ENCODE measurements at places on chromosomes 6 and 20.

DNA sequence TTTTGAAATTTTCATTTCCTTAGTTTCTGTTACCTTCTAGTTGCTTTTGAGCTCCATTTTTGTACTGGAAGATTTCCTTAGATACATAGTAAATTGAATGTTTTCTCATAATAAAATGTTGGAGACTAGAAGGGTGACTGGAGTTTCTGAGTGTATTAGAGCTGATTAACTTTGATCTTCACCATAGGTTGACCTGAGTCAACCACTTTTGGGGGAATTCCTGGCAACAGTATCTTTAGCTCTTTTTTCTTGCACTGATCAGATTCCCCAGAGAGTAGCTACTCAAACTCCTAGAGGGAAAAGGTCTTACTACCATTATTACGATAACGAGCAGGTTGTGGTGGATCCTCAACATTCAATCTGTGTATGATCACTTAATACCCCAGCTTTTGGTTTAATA is 72.7 kb downstream of the KHDC1L start:
- H3K36me3 ChIP-seq: no peaks in the 10 kb centered on the region
- no peak overlapping the region for H3K4me3 ChIP-seq
- H3K4me1 ChIP-seq: no peaks in the 10 kb centered on the region
- no peak for DNase-seq
- H3K27me3 ChIP-seq: no peaks in the 10 kb centered on the region

GRCh38 chr6:111865049-111865585 is 8.1 kb downstream of the FYN start:
- no peaks in the 10 kb centered on the region for H3K36me3 ChIP-seq
- H3K4me3 ChIP-seq: no peak overlapping the region
- no peaks in the 10 kb centered on the region for H3K27me3 ChIP-seq
- DNase-seq: no peak
- H3K4me1 ChIP-seq: no peaks in the 10 kb centered on the region

GRCh38 chr6:12785301-12785700 is 68.7 kb downstream of the PHACTR1 start:
- no peak overlapping the region for H3K4me3 ChIP-seq
- H3K4me1 ChIP-seq: no peaks in the 10 kb centered on the region
- H3K27me3 ChIP-seq: peaks cover 3% of the 10 kb centered on the region
- no peak for DNase-seq
- no peak overlapping the region for H3K27ac ChIP-seq

DNA sequence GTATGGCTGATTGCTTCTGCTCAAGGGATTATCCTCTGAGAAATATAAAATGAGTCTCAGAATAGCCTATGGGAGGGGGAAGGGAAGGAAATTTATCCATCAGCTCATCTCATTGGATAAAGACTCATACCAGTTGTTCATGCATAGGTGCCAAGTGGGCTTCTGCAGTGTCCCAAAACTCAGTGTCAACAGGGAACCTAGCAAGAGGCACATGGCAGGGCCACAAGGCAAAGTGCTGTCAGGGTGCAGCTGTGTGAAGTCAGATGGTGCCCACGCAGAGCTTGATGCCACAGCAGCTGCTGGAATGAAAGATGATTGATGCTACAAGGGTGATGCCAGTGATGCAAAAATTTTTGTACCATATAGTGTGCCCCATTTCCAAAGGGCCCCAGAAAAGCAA is 3.2 kb upstream of the CHD6 start:
- H3K36me3 ChIP-seq: no peaks in the 10 kb centered on the region
- no peak overlapping the region for H3K27ac ChIP-seq
- H3K4me1 ChIP-seq: no peaks in the 10 kb centered on the region
- H3K4me3 ChIP-seq: no peak overlapping the region
- H3K27me3 ChIP-seq: no peaks in the 10 kb centered on the region

- H3K27me3 ChIP-seq: no peaks in the 10 kb centered on the region
- no peak for DNase-seq
- H3K4me3 ChIP-seq: no peak overlapping the region
- H3K4me1 ChIP-seq: no peaks in the 10 kb centered on the region
- H3K36me3 ChIP-seq: no peaks in the 10 kb centered on the region
- H3K27ac ChIP-seq: no peak overlapping the region
Measured at GRCh38 chr6:8130399-8130798, 28.1 kb upstream of the EEF1E1 start.

DNA sequence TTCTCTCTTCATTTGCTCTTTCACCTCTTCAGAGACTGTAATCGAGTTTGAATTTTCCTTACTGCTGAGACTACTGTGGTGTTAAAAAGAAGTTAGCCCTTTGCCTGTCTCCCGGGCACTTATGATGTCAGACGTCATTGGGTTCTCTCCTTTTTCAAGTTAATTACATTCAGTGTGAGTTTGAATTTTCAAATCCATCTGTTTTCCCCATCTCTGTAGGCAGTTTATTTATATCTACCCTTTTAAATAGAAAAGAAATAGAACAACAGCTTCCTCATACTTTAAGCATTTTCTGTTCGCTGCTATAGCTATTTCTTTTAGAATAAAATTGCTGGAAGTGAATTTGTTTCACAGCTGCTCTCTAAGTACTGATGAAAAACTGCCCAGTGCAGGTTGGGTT is 81.4 kb downstream of the MCHR2 start:
- H3K36me3 ChIP-seq: no peaks in the 10 kb centered on the region
- H3K4me3 ChIP-seq: no peak overlapping the region
- no peaks in the 10 kb centered on the region for H3K4me1 ChIP-seq
- H3K27ac ChIP-seq: no peak overlapping the region
- DNase-seq: no peak

GRCh38 chr20:43584448-43585136 is 6.1 kb upstream of the IFT52 start:
- peak; percentile 67 for DNase-seq
- no peaks in the 10 kb centered on the region for H3K27me3 ChIP-seq
- H3K4me3 ChIP-seq: no peak overlapping the region
- H3K4me1 ChIP-seq: no peaks in the 10 kb centered on the region

DNA sequence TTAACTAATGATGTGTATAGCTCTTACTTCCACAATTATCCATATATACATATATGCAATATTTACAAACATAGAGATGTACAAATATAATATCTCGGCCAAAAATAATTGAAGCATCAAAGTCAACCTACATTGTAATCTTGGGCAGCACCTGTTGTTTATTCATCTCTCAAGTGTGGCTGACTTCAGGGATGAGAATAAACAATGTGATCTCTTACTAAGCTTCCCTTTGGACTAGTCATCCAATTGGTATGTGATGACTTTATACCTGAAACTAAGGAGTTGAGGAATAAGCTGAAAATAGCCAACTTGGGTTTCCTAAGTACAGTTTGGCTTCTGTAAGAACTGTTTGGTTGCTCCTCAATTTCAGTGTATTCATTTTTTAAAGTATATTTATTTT is 256.6 kb downstream of the KHDC1L start:
- H3K36me3 ChIP-seq: no peaks in the 10 kb centered on the region
- no peaks in the 10 kb centered on the region for H3K4me1 ChIP-seq
- no peak for DNase-seq
- H3K27me3 ChIP-seq: no peaks in the 10 kb centered on the region

- H3K27ac ChIP-seq: no peak overlapping the region
- no peaks in the 10 kb centered on the region for H3K27me3 ChIP-seq
- no peaks in the 10 kb centered on the region for H3K36me3 ChIP-seq
- no peaks in the 10 kb centered on the region for H3K4me1 ChIP-seq
- no peak overlapping the region for H3K4me3 ChIP-seq
Measured at GRCh38 chr6:136982928-136983327, 60.8 kb downstream of the SLC35D3 start.

DNA sequence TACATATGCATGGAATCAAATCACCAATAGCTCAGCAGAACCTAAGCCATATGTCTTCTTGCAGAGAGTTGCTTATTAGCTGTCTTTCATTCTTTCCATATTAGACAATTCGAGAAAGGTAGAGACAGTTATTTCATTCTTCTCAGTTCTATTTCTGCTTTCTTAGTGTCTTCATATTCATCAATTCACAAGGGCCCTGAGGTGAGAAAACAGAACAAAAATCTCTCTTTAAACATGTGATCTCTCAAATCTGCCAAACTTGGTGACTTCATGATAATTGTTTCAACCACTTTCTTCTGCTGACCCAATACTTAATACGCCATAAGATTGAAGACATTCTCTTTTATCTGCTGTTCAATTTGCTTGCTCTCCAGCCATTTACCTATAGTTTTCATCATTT is 229.7 kb upstream of the MARCKS start:
- H3K36me3 ChIP-seq: no peaks in the 10 kb centered on the region
- H3K4me3 ChIP-seq: no peak overlapping the region
- no peak overlapping the region for H3K27ac ChIP-seq
- peaks cover 28% of the 10 kb centered on the region for H3K4me1 ChIP-seq
- H3K27me3 ChIP-seq: no peaks in the 10 kb centered on the region

GRCh38 chr6:51398064-51398705 is 579.5 kb downstream of the TFAP2B start:
- no peaks in the 10 kb centered on the region for H3K27me3 ChIP-seq
- DNase-seq: no peak
- no peak overlapping the region for H3K27ac ChIP-seq
- no peaks in the 10 kb centered on the region for H3K36me3 ChIP-seq
- no peak overlapping the region for H3K4me3 ChIP-seq

- no peak overlapping the region for H3K4me3 ChIP-seq
- no peak for DNase-seq
- H3K4me1 ChIP-seq: no peaks in the 10 kb centered on the region
- no peaks in the 10 kb centered on the region for H3K27me3 ChIP-seq
- no peak overlapping the region for H3K27ac ChIP-seq
- peaks cover 24% of the 10 kb centered on the region for H3K36me3 ChIP-seq
Measured at GRCh38 chr6:84061613-84062398, 28.2 kb downstream of the MRAP2 start.

- no peak overlapping the region for H3K27ac ChIP-seq
- H3K36me3 ChIP-seq: no peaks in the 10 kb centered on the region
- no peak overlapping the region for H3K4me3 ChIP-seq
- H3K27me3 ChIP-seq: no peaks in the 10 kb centered on the region
- DNase-seq: no peak
Measured at GRCh38 chr6:25928562-25929324, 1.7 kb downstream of the SLC17A2 start.

- H3K36me3 ChIP-seq: no peaks in the 10 kb centered on the region
- no peaks in the 10 kb centered on the region for H3K4me1 ChIP-seq
- H3K27me3 ChIP-seq: no peaks in the 10 kb centered on the region
- no peak overlapping the region for H3K27ac ChIP-seq
- no peak overlapping the region for H3K4me3 ChIP-seq
Measured at GRCh38 chr20:42701948-42702347, 487.8 kb downstream of the PTPRT start.

DNA sequence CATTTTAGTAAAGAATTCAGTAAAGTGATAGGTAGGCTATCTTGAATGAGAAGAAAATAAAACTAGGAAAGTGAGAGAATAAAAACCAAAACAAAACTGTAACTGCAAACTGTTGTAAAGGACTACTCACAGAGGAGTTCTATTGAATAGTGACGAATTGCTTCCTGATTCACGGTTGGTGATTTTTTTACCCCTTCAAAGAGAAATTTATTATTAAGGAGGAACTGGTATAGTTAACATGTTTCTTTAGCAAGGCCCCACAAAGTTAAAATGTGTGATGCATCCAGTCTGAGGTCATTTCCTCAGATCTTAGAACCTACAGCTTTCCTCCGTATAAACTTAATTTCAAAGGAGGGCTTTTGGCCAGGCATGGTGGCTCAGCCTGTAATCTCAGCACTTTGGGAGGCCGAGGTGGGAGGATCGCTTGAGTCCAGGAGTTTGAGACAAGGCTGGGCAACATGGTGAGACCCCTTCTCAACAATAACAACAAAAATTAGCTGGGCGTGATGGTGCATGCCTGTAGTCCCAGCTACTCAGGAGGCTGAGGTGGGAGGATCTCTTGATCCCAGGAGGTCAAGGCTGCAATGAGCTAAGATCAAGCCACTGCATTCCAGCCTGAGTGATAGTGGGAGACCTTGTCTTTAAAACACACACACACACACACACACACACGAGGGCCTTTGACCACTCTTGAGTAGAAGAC is 8.3 kb downstream of the PRDM1 start:
- H3K36me3 ChIP-seq: no peaks in the 10 kb centered on the region
- no peaks in the 10 kb centered on the region for H3K4me1 ChIP-seq
- no peak overlapping the region for H3K4me3 ChIP-seq

DNA sequence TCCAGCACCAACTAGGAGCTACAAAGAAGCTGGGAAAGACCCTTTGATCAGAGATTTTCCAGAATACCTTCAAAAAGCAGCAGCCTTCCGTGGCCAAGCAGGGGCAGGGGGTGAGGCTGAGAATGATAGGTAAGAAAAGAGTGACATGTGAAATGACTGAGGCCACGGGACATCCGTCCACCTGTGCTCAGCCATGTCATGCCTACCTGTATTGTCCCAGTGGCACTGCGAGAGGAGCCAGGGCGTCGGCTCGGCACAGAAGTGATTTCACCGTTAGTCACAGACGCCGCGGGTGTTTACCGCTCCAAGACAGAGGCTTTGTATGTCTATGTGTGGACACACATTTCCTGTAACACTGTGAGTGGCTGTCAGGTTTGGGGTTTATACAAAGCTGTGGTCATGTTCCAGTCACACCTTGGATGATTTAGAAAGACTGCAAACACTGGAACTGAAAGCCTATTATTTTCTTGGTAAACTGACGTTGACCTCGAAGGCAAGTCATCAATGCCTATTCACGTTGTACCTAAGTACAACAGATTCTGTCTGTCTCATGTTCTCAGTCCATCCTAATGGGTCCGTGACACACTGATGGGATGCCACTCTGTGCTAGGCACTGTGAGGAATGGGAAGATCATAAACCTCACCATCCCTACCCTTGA is 32.1 kb upstream of the JAG1 start:
- peak overlapping the region; percentile 62 for H3K27ac ChIP-seq
- H3K36me3 ChIP-seq: no peaks in the 10 kb centered on the region
- no peak for DNase-seq
- peaks cover 41% of the 10 kb centered on the region for H3K4me1 ChIP-seq
- no peaks in the 10 kb centered on the region for H3K27me3 ChIP-seq

All from tibial artery (tissue), 4 donors.